ENCODE measurements at places on chromosomes 1 and 21. TPM values are rescaled to one million over a fixed set of nuclear protein-coding genes. Genes with fewer than 3 reads are reported as not detected.
A peak's percentile ranks its signal among the peaks of the same experiment; 100 is the strongest.

Gene PKNOX1
- total RNA-seq: 37.0 TPM

Gene FMO4
- 9.2 TPM for total RNA-seq

Gene CFAP141
- not detected for total RNA-seq

Gene KIF14
- 0.40 TPM for total RNA-seq

GRCh38 chr1:30403726-30404125 is 319.7 kb downstream of the MATN1 start:
- no peak overlapping the region for H3K27ac ChIP-seq
- no peak for DNase-seq
- no peak overlapping the region for H3K4me3 ChIP-seq
- no peaks in the 10 kb centered on the region for H3K27me3 ChIP-seq

DNA sequence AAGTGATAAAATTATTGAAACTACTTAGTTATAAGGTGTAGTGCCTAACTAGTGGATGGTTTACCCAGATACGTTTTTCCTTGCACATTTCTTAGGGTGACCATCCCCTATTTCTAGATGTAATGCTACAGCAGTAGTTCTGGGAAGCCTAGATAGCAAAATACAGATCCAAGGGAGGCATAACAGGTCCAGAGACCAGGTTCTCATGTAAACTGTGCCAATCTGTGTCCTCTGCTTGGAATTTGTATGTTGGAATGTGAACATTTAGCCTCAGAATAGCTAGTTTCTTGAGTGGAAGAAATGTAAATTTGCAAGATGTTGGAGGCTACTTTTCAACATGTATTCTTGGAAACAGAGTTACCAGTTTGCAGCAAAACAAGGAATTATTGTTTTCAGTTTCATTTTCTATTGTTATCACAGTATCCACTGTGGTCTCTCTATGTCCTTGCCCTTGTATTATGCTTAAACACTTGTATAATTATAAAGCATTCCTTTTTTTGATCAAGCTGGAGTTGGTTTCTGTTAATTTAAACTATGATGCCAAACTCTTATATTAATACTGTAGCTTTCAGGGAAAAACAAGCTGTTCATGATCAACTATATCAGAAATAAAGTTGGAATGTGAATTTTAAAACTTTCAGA is 102.0 kb upstream of the BRINP3 start:
- H3K36me3 ChIP-seq: no peaks in the 10 kb centered on the region
- no peak for DNase-seq
- H3K4me1 ChIP-seq: no peaks in the 10 kb centered on the region
- H3K27me3 ChIP-seq: no peaks in the 10 kb centered on the region
- no peak overlapping the region for H3K27ac ChIP-seq

DNA sequence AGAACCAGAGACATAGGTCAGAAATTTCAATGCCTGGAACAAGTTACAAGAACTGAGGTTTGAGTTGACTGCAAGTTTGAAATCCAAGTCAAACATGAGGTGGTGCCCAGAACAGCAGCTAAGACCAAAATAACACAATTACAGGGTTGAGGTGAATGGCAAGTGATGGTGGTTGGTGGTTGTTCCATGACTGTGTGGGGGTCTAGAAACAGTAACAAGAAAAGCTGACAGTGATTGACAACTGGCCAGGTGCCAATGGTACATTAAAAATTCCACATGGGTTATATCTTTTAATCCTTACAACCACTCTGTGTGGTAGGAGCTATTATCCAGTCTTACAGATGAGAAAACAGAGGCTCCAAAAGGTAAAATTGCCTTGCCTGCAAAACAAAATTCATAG is 32.0 kb downstream of the RIMS3 start:
- DNase-seq: no peak
- no peaks in the 10 kb centered on the region for H3K36me3 ChIP-seq
- no peaks in the 10 kb centered on the region for H3K27me3 ChIP-seq
- peak overlapping the region; percentile 33 for H3K27ac ChIP-seq
- peaks cover 20% of the 10 kb centered on the region for H3K4me1 ChIP-seq

DNA sequence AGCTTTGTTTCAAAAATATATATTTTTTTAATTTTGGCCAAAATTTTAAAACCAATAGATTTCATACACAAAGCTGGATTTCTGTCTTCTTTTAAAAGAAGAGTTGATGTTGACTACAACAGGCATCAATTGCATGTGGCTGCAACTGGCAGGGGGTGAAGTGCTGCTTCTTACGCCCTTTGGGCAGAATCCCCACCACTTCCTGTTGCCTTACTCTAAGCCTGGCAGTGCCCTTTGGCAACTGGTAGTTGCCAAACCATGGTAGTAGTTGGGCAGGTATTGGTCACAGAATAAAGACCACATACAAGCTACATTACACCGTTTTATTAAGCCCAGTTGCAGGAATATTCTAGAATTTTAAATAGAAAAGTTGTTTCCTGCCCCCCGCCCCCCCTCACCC is 17.0 kb downstream of the LAMC2 start:
- DNase-seq: no peak
- H3K27ac ChIP-seq: no peak overlapping the region
- H3K36me3 ChIP-seq: no peaks in the 10 kb centered on the region
- peaks cover 4% of the 10 kb centered on the region for H3K4me1 ChIP-seq
- H3K4me3 ChIP-seq: no peak overlapping the region

DNA sequence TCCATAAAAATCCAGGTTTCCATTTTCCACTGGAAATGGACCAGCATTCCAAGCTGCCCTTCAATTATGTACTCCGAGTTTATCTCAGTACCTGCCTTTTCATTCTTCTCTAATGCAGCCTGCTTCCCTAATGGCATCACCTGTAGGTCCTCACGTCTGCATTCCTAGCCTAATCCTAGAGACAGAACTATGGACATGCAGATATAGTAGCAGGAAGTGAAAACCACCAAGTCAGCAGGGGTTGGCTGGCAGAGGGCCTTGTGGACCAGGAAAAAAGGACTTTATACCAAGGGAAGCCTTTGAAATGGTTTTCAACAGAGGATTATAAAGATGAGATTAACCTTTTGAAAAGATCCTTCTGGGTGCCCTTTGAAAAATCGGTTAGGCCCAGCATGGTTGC is 135.7 kb upstream of the L1TD1 start:
- H3K27ac ChIP-seq: no peak overlapping the region
- H3K4me1 ChIP-seq: no peaks in the 10 kb centered on the region
- no peak overlapping the region for H3K4me3 ChIP-seq
- H3K27me3 ChIP-seq: no peaks in the 10 kb centered on the region
- no peaks in the 10 kb centered on the region for H3K36me3 ChIP-seq

DNA sequence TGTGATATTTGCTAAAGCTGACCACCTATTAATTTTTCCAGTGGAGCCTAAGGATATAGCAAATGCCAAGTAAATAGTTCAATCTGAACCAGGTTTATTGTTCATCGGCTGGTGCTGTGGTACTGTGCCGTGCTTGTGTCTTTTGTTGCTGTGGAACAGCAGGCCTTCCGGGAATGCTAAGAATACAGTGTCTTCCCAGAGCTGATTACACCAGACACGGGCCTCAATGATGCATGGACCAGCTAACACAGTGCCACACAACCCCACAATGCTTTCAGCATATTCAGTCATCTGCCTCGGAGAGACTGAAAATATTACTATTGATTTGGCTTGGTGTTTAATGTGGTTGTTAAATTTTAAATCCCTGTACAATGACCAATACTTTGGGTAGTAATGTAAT is 415.4 kb downstream of the PTBP2 start:
- H3K4me1 ChIP-seq: no peaks in the 10 kb centered on the region
- no peaks in the 10 kb centered on the region for H3K36me3 ChIP-seq
- no peak overlapping the region for H3K4me3 ChIP-seq
- H3K27ac ChIP-seq: no peak overlapping the region
- H3K27me3 ChIP-seq: no peaks in the 10 kb centered on the region

DNA sequence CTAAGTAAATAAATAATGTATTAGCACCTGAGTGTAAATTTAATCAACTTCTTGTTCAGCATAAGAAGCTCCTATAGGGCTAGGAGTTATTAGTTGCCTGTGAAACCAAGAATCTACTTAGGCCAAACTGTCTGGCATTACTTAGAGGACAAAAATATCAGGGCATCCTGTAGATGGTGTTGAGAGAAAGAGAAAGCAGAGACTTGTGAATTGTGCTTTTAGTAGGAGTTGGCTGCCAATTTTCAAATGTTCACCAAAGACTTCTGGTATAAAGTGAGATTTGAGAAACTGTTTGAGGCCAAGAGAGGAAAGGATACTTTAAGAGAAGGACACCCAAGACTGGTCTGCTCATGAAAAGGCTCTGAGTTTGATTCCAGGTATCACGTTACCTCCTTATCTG is 315.5 kb upstream of the DEPDC1 start:
- DNase-seq: no peak
- H3K4me3 ChIP-seq: no peak overlapping the region
- H3K27ac ChIP-seq: no peak overlapping the region

GRCh38 chr1:245988393-245989078 is 518.5 kb downstream of the SMYD3 start:
- H3K27me3 ChIP-seq: no peaks in the 10 kb centered on the region
- H3K27ac ChIP-seq: no peak overlapping the region
- DNase-seq: no peak
- H3K36me3 ChIP-seq: no peaks in the 10 kb centered on the region

DNA sequence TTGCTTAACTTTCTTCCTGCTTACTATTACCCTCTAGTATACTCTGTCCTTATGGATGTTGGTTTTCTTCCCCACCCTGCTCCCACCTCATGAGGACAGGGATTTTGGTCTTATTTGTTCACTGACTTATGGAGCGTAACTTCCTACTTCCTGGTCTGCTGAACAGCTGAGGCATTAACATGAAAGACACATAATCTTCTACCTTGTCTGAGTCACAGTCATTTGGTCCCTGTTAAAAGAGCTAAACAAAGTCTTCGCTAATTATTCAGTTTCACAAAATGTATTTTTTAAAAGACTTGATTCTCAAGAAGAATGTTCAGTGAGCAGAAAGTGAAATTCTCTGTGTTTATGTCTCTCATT is 18.5 kb downstream of the RNASEL start:
- H3K27ac ChIP-seq: no peak overlapping the region
- peaks cover 19% of the 10 kb centered on the region for H3K36me3 ChIP-seq
- no peaks in the 10 kb centered on the region for H3K27me3 ChIP-seq
- DNase-seq: no peak
- no peak overlapping the region for H3K4me3 ChIP-seq

Data from transverse colon (tissue), 4 donors.